Natural killer cell (primary cell): ENCODE measurements at places on chromosomes 16 and 17.

DNA sequence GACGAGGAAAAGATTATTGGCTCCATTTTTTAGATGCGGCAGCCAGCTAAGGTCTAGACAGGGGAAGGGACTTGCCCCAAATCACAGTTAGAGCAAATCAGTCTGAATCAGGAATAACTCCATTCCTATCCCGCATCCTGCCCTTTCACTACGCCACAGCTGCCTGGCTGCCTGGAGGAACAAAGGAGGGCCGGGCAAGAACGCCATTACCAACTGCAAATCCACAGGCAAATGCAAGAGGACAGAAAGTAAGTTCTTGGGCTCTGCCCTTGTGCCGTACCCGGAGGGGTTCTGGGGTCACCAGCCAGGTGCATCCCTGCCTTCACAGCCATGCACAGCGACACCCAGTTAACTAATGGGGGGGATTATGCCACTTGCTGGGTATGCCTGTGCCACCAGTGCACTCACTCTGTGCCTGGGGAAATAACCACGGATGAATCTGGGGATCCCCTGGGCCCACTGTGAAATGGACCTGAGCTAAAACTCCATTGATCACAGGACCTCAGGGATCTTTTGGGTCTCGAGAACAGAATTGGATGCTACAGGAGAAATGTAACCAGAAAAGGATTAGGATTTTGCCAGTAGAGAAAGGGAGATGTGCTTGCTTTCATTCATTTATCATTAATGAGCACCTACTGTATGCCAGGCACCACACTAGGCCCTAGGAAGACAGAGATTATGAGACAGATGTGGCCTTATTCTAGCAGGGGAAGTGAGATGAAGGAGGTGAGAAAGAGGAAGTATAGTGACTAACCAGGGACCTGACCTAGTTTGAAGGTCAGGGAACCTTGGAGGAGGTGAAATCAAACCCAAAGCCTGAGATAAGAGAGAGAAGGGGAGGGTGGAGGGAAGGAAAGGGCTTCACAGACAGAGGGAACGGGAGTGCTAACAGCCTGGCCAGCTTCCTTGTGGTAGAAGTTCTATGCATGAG, 17.7 kb downstream of the BCL7C start:
- H3K27me3 ChIP-seq = no peaks in the 10 kb centered on the region
- H3K4me1 ChIP-seq = peaks cover 43% of the 10 kb centered on the region
- peak overlapping the region; percentile 83 for H3K27ac ChIP-seq
- DNase-seq = peak; percentile 30
- H3K4me3 ChIP-seq = peak overlapping the region; percentile 71

DNA sequence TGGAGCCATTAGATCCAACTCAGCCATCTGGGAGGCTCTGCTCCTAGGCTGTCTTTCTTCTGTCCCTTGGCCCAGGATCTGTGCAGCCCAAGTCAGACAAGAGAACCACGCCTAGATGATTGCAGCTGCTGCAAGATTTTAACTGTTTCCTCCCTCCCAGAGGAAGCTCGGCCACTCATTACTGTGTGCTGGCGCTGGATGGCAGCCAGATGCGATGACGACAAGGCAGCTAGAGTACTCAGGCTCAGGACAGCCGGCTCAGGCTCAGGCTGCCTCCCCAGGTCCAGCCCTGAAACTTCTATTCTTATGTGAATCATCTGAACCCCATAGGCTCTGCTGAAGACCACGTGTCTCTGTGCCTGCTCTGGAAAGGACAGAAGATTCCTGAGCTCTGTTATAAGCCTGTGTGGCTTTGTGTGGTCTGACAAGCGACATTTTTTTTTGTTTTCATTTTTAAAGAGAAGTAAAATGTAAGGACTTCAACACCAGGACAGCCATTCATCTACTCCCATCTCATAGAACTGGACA, 32.1 kb upstream of the FBXW10B start:
- H3K27ac ChIP-seq = no peak overlapping the region
- H3K4me1 ChIP-seq = peaks cover 7% of the 10 kb centered on the region
- H3K4me3 ChIP-seq = no peak overlapping the region
- no peaks in the 10 kb centered on the region for H3K36me3 ChIP-seq

GRCh38 chr17:58353389-58353825, 1.4 kb upstream of the SUPT4H1 start:
- H3K4me3 ChIP-seq = no peak overlapping the region
- no peaks in the 10 kb centered on the region for H3K27me3 ChIP-seq
- peak; percentile 41 for DNase-seq
- H3K27ac ChIP-seq = peak overlapping the region; percentile 93
- peaks cover 20% of the 10 kb centered on the region for H3K4me1 ChIP-seq

DNA sequence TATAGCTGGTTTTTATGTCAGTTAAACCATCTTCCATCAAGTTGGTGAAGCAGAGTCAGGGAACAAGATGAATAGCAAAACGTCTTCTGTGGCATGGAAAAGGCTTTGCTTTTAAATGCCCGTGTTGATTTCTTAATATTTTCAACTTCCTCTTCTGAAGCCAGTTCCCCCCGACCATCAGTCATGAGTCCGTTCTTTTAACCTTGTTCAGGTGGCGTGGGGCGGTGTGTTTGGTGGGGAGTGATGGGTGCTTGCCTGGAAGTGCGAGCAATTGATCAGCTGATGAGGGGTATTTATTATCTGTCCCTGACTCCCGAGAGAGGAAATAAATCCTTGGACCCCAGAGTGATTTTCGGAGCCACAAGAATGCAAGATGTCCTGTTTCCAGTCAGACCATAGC, 147.1 kb downstream of the WWOX start:
- no peaks in the 10 kb centered on the region for H3K27me3 ChIP-seq
- H3K4me1 ChIP-seq = peaks cover 7% of the 10 kb centered on the region
- H3K4me3 ChIP-seq = no peak overlapping the region
- no peaks in the 10 kb centered on the region for H3K36me3 ChIP-seq
- no peak for DNase-seq

DNA sequence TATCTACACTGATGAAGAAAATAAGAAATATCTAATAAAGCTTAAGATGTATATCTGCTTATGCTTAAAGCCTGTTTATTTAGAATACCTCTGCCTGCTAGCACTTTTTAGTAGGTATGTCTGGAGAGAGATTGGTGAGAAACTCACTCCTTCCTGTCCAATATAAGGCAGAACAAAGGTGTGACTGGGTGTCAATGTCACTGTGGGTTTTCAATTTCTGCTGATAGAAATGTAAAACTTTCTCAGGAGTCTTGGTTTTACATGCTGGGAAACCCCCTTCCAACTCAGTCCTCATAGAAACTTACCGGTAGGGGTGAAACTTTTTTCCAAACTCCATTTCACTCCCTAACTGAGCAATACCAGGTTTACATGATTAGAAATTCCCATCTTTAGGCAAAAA, 17.8 kb upstream of the MPHOSPH6 start:
- H3K4me3 ChIP-seq = no peak overlapping the region
- H3K27ac ChIP-seq = no peak overlapping the region
- peak; percentile 18 for DNase-seq

GRCh38 chr17:14152721-14153120, 83.4 kb downstream of the COX10 start:
- no peak overlapping the region for H3K27ac ChIP-seq
- no peaks in the 10 kb centered on the region for H3K4me1 ChIP-seq
- no peak for DNase-seq
- no peaks in the 10 kb centered on the region for H3K27me3 ChIP-seq
- H3K4me3 ChIP-seq = no peak overlapping the region
- no peaks in the 10 kb centered on the region for H3K36me3 ChIP-seq
